ENCODE measurements at places on chromosomes 2 and 18.

DNA sequence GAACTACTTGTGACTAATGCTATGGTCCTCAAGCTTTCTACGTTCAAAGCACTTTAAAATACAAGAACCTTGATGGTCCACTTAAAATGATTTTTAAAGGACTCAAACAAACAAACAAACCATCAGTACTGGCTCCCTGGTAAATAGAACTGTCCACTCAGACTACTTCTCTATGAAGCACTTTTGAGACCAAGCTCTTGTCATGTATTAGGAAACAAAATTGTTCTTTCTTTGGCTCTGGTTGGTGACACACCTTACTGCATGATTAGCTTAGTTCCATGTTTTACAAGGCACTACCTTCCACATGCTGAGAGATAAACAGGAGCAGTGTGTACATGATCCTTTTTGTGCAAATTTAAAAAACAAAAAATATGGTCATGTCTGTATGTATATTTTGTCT lies 19.7 kb downstream of the DARS1 start:
- DNase-seq, result no peak

DNA sequence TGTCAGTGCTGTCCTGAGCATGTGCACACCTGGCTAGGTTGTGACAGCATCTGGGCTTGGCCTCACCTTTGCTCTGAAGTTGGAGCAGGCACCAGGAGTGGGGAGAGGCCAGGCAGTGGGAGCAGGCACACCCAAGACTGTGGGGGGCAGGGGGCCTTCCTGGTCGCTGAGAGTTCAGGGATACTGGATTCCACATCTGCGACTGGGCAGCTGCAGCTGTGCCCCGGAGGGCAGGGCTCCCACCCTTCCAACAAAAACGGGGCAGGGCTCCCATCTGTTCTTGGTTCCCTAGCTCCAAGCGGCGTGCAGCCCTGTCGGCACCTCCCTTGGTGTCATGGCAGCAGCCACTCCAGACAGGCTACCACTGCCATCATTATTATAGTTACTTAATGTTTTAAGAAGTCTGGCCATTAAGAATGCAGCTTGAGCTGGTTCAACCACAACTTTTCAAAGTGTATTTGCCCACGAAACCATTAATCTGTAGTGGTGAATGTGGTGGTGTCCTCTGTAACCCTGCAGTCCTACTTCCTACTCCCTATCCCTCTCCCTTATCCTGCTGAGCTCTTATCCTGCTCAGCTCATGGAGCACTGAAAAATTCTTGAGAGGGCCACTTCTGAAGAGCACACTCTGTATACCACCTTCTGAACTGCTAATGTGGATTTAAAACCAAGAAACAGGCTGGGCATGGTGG lies 48.0 kb upstream of the RAB1A start:
- no peak for DNase-seq

- DNase-seq, result no peak
Measured at GRCh38 chr2:55134316-55134706, 84.1 kb upstream of the RTN4 start.

- no peak for DNase-seq
Measured at GRCh38 chr18:63878343-63878742, 9.2 kb upstream of the SERPINB2 start.
